ENCODE measurements at places on chromosomes 6 and 20.
A peak's percentile ranks its signal among the peaks of the same experiment; 100 is the strongest.

DNA sequence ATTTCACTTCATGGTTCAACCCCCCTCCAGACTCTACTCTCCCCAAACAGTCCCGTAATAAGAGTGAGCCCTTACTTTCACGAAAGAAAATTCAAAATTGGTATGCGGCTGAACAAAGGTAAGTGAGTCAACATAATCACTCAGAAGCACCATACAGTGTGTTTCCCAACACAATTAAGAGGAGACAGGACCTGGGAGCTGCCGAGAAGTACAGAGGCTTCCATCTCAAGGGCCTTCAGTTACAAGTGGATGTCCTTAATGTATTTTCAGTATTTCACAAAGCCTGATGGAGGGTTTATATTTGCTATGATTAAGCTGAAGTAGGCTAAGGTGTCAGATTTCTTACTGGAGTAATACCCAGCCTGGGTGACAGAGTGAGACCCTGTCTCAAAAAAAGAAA lies 51.1 kb downstream of the MYO6 start:
- DNase-seq: no peak

DNA sequence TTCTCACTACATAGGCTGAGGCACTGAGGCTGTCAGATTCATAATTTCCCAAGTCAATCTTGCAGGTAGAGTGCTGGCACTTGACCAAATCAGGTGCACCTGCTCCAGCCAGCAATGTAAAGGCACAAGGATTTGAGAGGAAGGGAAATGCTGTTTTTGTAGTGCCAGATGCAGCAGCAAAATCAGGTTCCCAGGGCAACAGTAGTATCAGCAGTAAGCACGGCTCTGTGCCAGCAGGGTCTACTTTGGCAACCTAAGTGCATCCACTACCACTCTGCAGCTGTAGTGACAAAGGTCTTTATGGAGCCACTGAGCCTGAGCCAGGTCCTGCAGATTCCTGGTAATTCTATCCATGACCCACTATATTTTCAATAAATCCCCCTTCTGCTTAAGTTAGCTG lies 329.5 kb downstream of the TPBG start:
- no peak for DNase-seq

- no peak for DNase-seq
Observed at GRCh38 chr20:17749978-17750721, 50.4 kb downstream of the BANF2 start.

GRCh38 chr6:24522228-24523176 lies 27.7 kb downstream of the ALDH5A1 start:
- DNase-seq: peak; percentile 17

- no peak for DNase-seq
Observed at GRCh38 chr20:10217721-10218410, 764 bp upstream of the SNAP25 start.

Measured in GM12891 (cell line).